ENCODE measurements at places on chromosomes 13 and 19.

DNA sequence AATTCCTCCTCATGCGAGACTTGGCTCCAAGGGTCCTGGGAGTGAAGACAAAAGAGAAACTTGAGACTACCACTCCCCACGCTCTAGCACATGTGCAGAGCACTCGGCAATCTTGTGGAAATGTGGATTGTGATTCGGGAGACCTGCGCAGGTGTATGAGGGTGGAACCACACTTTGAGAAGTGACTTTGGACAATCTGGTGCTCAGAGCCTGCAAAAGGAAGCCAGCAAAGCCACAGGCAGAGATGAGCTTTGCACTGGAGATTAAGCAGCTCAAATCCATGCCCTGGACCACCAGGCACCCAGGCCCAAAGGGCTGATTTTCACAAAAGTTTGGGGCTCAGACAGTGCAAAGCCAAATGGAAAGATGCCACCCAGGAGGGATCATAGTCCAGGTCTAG is 162.5 kb upstream of the TSHZ3 start:
- no peak for DNase-seq

- DNase-seq, result no peak
These were observed 716.7 kb downstream of the DIAPH3 start for GRCh38 chr13:59447031-59447430.

- no peak for DNase-seq
These were observed 6.3 kb upstream of the LRFN3 start for GRCh38 chr19:35929876-35930275.

DNA sequence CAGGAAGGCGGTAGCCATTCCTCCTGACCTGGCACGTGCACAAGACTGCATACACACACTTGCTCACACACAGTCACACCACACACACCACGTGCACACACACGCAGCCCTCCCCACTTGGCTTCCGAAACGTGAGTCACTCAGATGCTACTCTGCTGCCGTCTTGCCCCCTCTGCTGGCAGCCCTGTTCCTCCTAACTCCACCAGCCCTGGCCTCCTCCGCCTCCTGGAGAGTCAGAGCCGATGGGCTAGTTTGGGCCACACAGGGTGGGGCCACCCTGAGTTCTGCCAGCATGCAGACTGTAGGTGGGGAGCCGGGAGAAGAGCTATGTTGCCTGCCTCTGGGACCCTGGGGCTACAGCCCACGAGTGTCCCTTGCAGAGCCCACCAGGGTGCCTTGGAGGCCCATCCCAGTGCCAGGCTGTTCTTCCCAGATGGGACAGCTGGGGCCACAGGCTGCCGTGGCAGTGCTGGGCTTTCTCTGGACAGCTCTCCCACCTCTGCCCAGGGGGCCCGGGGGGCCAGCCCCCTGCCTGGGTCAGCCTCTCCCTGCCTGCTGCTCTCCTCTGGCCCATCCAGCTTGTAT is 12.1 kb downstream of the PIN1 start:
- no peak for DNase-seq

DNA sequence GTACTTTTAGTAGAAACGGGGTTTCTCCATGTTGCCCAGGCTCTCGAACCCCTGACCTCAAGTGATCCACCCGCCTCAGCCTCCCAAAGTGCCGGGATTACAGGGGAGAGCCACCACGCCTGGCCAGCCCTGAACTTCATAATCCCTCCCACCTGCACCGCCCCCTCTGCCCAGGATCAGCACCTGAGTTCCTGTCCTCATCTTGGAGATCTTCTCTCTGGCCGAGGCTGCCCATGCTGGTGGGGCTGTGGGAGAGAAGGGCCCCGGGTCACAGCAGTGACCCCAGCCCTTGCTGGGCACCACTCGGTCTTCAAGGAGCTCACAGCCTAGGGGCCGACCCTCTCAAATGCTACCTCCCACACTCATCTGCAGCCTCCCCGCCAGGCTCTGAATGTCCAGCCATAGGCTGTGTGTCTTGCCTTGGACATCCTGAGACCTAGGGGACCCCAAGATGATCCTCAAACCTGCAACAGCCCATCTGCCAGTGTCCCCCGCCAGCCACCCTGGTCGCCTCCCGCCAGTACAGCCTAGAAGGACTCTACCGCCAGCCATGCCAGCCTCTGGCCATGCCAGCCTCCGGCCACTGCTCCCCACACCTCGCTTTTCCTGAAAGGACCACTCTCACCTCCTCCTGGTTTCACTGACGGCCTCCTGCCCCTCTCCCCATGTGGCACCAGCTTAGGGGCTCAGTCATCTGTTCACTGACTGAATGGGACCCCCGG is 1.5 kb downstream of the ATP8B3 start:
- DNase-seq, result no peak

DNA sequence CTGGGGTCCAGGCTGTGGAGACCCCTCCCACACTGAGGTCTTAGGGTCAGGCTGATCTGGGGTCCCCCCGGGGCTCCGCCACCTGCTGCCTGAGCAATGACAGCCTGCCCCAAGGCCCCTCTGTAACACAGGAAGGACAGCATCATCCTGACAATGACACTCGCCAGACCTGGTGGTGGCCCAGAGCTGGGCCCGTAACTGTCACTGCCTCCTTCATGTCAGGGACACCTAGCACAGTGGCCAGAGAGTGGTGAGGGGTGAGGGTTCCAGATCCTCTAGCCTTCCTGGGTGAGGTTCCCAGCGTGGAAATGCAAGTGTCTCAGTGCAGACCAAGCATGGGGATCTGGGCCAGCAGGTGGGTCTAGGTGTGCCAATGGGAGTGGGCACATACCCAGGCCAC is 27.8 kb downstream of the OPA3 start:
- DNase-seq, result no peak

DNA sequence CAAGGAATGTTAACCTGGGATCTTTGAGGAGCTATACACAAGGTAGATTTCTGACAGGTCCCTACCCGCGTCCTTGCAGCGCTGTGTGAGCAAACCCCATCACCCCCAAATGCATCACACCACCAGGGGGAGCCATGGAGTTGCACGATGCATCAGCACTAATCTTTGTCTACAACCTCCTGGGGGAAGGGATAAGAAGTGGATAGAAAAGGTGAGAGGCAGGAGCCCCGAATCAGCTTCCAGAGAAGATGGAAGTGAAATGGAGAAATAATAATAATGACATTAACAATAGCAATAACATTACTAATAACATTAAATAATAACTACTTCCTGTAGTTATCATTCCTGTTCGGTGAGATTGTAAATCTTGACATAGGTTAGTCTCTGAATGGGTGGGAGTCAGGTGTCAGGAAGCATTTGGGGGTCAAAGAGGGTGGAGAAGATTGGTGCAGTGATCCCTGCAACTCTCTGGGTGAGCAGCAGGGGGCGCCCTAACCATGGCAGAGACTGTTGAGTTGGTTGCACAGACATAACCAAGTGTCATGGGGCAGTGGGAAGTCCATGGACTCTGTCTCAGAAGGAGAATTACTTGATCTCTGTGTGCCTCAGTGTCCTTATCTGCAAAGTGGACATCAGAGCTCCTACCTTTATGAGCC is 16.5 kb downstream of the SIGLEC7 start:
- DNase-seq, result no peak

- no peak for DNase-seq
These were observed 145.6 kb downstream of the DPF1 start for GRCh38 chr19:38078302-38078930.

DNA sequence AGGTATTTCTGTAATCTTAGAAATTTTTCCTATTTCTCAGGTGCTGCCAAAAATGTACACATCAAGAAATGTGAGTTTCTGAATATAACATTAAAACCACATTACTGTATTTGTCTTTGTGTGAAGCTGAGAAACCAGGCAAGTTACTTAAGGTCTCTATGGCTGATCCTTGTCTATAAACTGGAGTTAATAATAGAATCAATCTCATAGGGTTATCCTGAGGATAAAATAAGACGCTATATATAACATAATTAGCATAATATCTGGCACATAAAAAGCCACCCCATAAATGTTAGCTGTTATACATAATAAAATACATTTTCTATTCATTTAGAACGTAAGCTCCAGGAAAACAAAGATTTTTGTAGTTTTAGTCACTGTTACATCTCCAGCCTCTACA is 6.1 kb downstream of the RNF6 start:
- DNase-seq, result no peak

GRCh38 chr19:56689198-56689597 is 17.6 kb upstream of the ZNF835 start:
- no peak for DNase-seq

GRCh38 chr19:2848616-2849015 is 7.3 kb downstream of the ZNF555 start:
- DNase-seq, result no peak

DNA sequence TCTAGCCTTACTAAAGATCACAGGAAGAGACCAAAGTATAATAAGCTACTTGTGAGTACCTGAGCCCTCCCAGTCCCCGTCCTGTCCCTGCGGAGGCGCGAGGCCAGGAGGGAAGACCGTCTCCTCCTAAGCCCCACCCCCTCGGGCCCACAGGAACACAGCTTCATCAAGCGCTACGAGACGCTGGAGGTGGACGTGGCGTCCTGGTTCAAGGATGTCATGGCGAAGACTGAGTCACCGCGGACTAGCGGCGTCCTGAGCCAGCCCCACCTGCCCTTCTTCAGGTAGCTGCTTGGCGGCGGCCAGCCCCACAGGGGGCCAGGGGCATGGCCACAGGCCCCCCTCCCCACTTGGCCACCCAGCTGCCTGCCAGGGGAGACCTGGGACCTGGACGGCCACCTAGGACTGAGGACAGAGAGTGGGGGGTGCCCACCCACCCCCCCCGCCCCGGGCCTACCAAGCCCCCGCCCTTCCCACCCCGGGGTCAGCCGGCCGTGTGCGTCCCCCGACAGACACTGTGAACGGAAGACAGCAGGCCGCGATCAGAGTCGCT is 2.4 kb upstream of the TGFBR3L start:
- no peak for DNase-seq

DNA sequence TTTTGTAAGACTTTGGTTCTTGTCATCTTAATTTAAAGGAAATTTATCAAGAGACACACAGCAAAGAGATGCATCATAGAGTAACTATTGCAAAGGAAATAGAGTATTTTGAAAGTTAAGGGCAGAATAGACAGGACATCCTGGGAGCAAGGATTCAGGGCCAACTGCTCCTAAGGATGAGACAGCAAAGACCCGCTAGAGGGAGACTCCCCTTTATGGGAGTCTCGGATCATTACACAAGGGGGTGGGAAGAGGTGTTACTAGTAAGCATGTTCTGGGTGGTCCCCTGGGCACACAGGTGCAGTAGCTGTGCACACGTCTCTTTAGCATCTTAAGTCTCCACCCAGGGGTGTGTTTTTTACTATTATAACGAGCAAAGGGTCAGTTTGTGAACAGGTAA is 9.6 kb downstream of the ZSCAN5C start:
- DNase-seq, result no peak

DNA sequence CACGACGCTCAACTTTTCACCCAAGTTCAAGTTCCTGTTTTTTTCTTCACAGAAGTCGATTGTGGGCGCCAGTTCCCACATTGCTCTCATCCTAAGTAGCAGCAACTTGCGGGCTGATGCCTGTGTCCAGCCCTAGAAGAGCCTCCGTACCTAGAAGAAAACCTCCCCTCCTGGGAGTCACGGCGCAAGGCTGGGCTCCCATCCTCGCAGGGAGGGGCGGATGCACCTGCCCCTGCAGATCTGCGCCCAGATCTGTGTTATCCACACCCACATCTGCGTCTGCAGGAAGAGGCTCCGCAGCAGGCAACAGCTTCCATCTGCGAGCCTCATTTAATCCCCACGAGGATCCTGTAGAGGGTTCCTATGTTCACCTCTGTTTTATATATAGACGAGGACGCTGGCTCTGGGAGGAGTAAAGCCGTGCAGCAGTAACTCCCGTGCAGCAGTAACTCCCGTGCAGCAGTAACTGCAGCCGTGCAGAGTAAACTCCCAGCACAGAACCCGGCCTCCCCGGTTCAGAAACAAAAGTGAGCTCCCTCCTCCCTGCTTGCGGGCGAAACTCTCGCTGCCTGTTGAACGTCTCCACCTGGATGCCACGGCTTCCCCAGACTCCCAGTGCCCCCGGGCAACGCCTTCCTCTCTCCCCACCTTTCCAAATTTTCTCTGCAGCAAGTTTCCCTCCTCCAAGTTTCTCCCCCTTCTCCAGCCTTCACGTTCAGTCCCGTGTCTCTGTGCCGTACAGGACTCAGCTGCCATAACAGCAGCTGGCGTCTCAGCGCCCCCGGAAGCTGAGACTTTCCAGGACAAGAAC is 23.5 kb upstream of the LAIR1 start:
- DNase-seq, result no peak

- DNase-seq, result no peak
These were observed 31.5 kb upstream of the MYO16 start for GRCh38 chr13:108597943-108598342.

GRCh38 chr13:92574499-92574898 is 652.1 kb upstream of the GPC6 start:
- DNase-seq, result no peak

DNA sequence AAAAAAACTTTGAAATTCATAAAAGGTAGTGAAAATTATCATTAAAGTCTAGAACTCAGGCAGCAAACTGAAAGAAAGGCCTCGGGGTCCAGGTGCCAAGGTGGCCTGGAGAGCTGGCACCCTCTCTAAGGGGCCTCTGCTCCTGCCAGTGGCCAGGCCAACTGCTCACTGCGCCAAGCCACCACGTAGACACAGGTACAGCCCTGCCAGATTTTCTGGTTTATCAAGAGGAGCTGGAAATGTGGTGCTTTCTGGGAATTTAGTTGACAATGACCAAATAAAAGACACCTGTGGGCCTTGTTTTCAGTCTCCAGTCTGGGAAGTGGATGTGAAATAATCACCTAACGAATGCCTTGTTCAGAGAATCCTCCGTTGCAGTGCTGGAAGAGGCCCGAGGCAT is 22.8 kb downstream of the ZNF574 start:
- no peak for DNase-seq

DNA sequence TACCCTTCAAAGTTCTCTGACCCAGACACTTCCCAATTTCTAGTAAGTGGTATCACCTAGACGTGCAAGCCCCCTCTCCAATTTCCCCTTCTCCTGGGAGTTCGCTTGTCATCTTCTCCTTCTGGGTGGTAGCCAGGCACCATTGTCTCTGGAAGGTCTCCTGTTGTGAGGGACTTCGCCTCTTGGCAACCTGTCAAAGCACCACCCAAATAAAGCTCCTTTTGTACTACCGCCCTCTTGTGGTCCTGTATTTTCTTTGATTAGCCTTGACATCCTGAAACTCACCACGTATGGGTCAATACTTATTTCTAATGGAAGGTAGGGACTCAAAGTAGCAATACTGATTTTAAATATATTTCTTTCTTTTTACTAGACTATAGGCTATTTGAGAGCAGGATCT is 8.2 kb downstream of the GPC5 start:
- no peak for DNase-seq

DNA sequence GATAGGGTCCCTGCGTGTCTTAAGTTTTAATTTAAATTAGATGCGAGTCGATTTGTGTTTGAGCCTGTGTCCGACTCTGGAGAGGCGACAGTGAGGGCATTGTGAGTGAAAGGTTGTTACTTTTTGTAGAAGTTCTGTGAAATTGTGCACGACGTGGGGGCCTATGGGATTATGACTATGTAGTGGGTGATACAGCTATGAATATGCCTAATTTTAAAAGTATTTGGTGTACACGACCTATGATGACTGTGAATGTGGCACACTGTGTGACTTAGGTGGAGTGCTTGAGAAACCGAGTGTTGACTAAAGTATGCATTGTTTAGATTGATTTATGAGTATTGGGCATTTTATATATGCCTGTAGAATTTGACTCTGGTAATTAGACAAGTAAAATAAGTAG is 646 bp downstream of the ZNF567 start:
- DNase-seq, result no peak

- DNase-seq, result no peak
These were observed 20.6 kb downstream of the PBX4 start for GRCh38 chr19:19597809-19598306.
